Stromal cell of bone marrow (primary cell): ENCODE measurements at places on chromosomes 5 and 9.

GRCh38 chr5:149367249-149367971 lies 9.6 kb downstream of the PCYOX1L start:
- DNase-seq, result peak; percentile 72

- no peak for DNase-seq
Observed at GRCh38 chr5:123265551-123265950, 157.7 kb downstream of the CEP120 start.

DNA sequence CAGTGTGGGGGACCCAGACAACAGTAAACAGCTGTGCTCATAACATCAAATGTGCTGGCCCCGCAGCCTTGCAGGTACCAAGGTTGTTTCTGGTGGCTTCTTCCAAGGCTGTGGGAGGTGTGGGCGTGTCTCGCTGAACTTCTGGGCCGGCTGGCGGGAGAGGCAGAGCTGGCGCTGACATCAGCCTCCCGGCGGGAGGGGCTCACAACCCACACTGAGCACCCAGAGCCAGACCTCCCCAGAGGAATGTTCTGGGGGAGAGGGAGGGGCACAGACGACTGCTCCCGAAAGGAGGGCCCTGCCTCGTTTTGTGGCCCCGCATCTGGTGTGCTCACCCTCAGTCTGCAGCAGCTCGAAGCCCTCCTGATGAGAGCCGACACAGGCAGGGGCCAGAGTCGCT lies 6.9 kb upstream of the SLC12A7 start:
- no peak for DNase-seq

DNA sequence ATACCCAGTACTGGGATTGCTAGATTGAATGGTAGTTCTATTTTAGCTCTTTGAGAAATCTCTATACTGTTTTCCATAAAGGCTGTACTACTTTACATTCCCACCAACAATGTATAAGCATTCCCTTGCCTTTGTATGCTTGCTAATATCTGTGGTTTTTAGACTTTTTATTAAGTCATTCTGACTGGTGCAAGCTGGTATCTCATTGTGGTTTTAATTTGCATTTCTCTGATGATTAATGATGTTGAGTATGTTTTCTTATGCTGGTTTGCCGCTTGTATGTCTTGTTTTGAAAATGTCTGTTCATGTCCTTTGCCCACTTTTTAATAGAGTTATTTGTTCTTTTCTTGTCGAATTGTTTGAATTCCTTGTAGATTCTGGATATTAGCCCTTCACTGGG lies 512.7 kb upstream of the PAPPA start:
- peak; percentile 29 for DNase-seq

DNA sequence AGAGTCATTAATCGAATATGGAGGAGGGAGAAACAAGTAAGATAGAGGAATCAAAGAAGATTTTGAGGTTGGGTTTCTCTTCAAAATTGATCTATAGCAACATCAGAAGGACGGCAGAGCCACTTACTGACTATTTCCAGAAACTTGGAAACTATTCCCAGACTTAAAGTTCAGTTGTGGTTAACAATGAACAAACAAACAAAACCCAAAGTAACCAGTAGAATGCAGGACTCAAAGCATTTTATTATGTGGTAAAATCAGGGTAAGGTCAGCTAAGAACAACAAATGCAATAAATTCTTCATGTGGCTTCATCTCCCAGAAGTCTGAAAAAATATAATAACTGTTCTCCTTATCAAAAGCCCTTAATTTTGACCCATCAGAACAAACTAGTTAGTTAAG lies 54.9 kb upstream of the OSMR start:
- DNase-seq, result no peak

- DNase-seq, result no peak
Observed at GRCh38 chr5:142952229-142952628, 182.1 kb downstream of the ARHGAP26 start.

DNA sequence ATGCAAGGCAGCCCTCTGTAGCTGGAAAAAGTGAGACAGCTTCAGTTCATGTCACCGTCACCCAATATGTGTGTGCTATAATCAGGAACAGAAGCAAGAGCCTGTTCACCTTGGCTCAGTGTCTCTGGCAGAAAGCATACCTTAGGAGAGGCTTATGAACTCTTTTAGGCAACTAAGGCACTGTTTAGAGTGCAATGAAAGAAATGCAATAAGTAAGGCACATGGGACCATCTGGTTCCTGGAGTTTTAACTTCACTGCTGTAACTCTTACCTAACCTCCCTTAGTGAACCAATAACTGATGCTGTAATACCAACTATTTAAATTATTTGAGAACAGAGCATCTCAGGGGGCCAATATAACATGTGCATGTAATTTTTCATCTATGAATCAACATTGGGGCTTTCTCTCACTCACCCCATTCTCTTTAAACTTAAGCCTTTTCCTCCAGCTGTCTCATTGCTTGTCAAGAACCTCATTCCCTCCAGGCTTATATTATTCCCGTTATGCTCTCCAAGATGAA lies 32.4 kb downstream of the C9 start:
- DNase-seq, result peak; percentile 54

- no peak for DNase-seq
Observed at GRCh38 chr5:127313379-127313778, 22.8 kb downstream of the MEGF10 start.

DNA sequence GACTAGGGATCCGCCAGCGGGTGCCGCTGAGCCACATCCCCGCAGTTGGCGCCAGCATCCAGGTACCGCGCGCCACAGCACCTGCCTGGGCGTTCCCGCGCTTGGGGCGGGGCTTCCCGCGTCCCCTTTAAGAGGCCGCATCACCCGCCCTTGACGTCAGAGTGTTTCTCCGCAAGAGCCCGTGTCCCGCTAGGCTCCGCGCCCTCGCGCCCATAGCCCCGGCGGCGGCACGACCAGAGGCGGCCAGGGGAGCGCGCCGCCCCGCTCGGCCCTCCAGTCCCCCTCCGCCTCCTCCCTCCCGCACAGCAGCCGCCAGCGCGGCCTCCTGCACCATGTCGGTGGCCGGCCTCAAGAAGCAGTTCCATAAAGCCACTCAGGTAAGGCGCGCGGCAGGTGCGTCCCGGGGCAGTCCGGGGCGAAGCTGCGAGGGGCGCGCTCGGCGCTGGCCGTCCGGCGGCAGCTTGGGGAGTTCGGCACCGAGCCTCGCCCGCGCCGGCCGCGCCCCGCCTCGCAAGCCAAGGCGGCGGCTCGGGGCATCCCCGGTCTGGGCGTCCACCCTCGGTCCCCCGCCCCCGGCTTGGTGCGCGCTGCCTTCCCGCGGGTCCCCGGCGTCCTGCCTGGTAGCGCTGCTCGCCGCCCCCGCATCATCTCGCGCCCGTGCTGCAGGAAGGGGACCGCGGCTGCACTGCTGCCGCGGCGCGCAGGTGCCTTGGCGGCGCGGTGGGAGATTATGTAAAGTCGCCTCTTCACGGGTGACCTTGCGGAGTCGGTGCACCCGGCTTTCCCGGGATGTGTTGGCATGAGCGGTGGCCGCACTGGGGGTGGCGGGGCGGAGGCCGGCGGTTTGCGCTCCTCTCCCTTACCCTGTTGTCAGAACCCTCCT lies at the start of gene SH3GL2:
Gene SH3GL2, plus strand, starts transcription at position 156 of the 883 bp plus-strand sequence.
- no peak for DNase-seq

DNA sequence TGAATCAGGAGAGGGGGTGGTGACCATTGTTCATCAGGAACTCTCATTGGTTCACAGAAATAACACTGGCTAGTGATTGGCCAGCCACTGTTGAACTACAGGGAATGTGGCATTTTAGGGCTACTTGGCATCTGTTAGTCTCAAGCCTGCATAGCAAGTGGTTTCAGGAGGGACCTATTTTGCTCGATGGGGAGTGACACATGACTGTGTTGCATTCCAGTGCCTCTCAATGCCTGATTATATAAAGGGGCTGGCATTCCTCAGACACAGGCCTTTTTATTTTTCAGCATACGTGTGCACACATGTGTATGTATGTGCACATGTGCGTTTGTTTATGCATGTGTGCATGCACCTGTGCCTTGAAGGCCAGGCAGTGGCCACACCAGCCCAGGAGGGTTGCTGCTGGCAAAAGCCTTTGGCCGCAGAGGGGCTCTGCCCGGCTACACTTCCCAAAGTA lies 23.2 kb downstream of the FGD3 start:
- no peak for DNase-seq

DNA sequence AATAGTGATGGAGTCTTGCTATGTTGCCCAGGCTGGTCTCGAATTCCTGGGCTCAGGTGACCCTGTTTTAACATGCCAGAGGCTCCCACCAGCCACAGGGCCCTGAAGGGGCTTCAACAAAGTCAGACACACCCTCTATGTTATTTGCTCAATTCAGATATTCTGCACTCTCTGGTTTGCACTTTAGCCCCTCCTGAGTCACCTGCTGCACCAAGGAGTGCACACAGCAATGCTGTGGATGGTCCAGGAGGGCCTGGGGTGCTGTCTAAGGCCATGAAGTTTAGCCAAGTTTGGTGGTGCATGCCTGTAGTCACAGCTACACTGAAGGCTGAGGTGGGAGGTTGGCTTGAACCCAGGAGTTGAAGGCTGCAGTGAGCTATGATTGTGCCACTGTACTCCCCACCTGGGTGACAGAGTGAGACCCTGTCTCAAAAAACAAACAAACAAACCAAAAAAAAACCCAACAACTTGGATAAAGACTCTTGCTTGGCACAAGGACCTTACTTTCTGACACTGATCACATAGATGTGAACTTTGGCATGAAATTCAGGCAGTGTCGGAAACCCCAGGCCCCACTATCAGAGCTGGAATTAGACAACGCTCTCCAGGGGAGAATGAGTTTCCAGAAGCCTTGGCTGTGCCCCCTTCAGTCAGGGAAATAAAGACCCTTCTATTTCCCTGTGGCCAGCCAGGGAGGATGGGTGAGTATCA lies 39.7 kb upstream of the CDKN2AIPNL start:
- DNase-seq, result no peak

- DNase-seq, result no peak
Observed at GRCh38 chr9:114303977-114304376, 18.9 kb upstream of the ORM1 start.

DNA sequence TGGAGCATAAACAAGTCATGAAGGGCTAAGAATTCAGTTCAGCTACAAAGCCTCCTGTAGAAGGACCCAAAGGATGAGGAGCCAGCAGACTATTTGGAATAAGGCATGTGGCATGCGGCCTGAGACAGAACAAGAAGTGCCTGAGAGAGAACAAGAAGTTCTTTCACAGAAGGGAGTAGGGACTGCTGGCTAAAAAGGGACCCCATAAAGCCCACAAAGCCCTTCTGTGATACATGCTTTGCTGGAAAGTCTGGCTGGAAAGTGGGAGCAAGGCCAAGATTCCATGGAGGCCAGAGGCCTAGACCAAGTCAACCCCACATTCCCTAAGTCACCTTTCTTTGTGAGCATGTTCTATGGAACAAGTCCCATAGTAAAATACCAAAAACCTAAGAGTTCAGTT lies 35.9 kb upstream of the UBAP2 start:
- no peak for DNase-seq

DNA sequence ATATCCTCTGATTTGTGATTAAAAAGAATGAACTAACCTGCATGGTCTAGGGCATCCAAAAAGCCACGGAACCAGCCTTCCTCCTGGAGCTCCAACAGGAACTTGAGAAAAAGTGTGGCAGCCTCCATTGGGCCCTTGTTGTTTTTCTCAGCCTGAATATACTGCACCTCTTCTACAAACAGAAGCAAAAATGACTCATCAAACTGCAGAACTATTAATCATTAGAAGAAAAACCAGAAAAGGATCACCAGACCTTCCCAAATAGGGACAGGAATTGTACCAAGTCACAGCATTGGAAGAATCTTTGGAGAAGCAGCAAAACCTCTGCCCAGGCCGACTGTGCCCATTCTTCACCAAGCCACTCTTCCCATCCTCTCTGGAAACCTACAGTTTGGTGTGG lies 25.2 kb downstream of the RIGI start:
- DNase-seq, result no peak

GRCh38 chr9:1938675-1939170 lies 76.4 kb upstream of the SMARCA2 start:
- DNase-seq, result no peak

DNA sequence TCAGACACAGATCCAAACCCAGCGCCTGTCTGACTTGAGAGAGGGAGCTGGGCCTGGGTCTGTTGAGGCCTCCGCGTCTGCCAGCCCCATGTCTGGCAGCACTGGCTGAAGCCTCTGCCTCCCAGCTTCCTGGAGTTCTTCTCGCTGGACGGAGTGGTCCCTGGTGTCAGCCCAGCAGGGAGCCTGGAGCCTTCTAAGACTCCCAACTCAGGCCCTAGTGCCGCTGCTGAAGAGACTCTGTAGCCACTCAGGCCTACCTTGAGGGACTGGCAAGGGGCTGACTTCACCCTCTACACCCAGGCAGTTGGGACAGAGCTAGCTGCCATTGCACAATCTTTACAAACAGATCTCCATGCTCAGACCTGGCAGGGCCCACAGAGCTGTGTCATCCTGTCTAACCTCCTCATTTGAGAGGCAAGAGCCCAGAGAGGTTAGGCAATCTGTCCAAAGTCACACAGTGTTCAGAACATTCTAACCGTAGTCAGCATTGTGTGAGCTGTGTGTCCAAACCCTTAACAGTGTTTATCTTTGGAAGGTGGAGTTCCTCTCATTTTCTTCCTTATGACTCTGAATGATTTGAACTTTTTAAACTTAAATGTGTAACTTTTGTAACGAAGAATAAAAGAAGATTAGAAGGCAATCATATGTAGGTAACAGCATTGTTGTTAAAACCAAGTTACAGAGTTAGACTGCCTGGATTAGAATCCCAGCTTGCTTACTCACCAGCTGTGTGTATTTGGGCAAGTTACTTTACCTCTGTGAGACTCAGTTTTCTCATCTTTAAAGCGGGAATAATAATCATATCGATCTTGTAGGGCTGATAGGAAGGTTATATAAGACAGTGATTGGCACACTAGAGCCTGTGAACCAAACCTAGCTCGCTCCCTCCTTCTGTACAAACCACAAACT lies 4.6 kb upstream of the DUSP1 start:
- DNase-seq, result peak; percentile 85

DNA sequence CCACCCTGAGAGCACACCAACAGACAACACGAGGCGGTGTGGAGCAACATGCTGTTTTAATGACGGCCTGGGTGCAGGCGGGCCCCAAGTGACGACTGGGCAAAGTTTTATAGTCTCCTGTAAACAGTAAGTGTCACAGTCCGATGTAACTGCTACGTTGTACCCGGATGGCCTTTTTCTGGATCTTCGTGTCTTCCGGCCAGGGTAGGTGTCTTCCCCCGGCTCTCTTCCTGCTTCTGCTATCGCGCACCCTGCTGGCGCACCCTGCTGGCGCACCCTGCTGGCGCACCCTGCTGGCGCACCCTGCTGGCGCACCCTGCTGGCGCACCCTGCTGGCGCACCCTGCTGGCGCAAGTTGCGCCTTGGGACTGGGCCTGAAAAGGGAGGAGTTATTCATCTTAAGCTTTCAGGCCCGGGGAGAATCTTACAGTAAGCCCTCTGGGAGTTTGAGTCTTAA lies 143.0 kb upstream of the TARS1 start:
- no peak for DNase-seq

GRCh38 chr5:6905883-6906282 lies 192.7 kb downstream of the TENT4A start:
- no peak for DNase-seq

GRCh38 chr5:93123127-93123526 lies 457.9 kb downstream of the NR2F1-AS1 start:
- no peak for DNase-seq

- DNase-seq, result no peak
Observed at GRCh38 chr9:6616951-6617602, 28.5 kb downstream of the GLDC start.

GRCh38 chr9:95910023-95910707 lies 34.7 kb downstream of the ERCC6L2 start:
- DNase-seq, result peak; percentile 3
